ENCODE measurements at places on chromosomes 3 and 15.

- DNase-seq: no peak
These were observed 116.3 kb downstream of the TMCO5A start for GRCh38 chr15:38050529-38051448.

DNA sequence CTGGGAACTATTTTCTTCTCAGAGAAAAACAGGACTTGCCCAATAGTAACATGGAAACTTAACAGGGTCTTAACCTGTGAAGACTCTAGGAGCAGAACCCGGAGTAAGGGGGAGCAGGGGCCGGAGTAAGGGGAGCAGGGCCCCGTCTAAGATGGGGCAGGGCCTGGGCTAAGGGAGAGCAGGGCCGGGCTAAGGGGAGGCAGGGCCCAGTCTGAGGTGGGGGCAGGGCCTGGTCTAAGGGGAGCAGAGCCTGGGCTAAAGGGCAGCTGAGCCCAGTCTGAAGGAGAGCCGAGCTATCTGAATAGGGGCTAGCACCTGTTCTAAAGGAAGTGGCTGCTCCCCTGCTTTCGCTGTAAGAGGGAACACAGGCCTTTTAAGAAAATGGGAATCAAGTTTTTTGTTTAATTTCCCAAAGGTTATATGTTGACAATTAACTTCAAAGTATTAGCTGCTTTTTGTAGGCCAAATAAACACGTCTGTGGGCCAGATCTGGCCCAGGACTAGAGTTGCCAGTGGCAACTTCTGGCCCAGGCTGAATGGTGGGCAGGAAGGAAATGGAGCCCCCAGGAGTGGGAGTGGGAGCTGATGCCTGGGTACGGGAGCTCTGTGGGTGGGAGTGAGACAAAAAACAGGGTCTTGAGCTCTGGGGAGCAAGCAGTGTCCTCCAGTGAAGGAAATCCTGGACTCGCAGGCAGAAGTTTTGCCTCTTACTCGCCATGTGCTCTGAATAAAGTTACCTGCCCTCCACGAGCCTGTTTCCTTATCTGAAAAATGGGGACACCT is 32.5 kb downstream of the CSPG4 start:
- no peak for DNase-seq

DNA sequence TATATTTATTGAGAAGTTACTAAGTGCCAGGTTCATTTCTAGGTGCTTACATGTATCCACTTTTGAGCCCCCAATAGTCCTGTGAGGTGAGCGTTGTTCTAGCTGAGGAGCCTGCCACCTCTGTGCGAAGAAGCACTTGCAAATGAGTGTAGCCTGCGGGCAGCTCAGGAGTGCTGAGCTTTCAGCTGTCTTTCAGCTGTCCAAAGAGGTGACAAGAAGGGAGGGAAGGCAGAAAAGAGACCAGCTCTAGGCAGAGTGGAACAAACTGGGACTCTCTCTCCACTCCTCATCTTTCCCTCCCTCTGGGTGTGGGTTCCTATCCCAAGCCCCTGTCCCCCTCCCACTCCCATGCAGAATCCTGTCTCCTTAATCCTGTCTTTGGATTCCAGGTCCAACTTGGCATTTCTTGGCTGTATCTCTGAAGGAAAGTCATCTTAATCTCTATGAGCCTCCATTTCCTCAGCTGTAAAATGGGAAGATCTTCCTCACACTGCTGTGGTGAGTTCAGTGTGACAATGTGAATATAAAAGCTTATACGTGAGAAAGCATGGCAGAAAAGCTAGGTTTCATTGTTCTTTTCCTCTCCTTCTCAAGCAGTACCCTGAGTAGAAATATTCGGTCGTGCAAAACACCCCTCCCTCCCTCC is 6.7 kb upstream of the SRP14 start:
- no peak for DNase-seq

DNA sequence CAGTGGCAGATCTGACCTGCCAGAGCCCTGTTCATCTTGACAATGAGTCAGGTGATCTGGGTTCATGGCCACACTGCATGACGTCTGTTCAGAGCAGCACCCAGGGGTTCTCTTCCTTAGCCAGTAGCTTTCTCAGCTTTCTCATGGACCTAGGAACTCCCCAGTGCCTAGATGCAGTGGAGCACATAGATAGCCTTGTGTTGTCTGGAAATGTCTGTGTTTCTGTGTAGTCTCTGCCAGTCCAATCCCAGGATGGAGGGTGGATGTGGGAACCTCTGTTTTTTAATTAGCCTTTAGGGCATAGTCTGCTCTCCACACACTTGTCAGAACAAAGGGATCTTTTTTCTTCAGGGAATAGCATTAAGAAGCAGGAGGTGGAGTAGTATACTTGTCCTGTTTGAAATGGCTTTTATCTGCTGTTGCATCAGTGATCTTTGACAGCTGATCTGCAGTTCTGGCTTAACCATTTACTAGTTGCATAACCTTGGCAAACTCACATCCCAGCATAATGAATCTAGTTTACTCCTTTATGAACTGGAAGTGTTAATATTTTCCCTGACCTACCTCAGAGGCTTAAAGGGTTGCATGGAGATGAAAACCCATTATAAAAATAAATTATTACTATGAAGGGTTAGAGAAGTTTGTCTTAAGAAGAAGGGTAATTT is 16.1 kb upstream of the CACNA1D start:
- no peak for DNase-seq

GRCh38 chr3:14616606-14617507 is 34.7 kb upstream of the CCDC174 start:
- no peak for DNase-seq

- no peak for DNase-seq
These were observed 31.2 kb downstream of the RFTN1 start for GRCh38 chr3:16482194-16482769.

- no peak for DNase-seq
These were observed 103.1 kb upstream of the LRTM1 start for GRCh38 chr3:55030938-55031337.

GRCh38 chr3:150293401-150294001 is 114.6 kb upstream of the TSC22D2 start:
- no peak for DNase-seq

DNA sequence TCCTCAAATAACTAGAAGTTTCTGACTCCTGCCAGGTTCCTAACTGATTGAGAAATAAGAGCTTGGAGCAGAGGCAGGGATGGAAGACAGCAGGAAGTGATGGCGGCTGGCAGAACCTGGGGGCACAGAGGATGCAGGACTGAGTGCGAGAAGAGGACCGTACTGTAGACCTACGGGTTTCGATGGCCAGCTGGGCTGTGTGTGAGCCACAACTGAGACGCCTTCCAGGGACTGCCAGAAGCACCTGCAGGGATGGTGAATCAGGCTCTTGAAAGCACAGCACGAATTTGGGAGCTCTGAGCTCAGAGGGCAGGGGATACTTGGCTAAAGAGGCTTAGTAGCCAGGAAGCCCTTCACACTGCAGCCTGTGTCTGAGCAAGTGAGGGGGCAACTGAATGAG is 165.6 kb downstream of the ABHD5 start:
- no peak for DNase-seq

DNA sequence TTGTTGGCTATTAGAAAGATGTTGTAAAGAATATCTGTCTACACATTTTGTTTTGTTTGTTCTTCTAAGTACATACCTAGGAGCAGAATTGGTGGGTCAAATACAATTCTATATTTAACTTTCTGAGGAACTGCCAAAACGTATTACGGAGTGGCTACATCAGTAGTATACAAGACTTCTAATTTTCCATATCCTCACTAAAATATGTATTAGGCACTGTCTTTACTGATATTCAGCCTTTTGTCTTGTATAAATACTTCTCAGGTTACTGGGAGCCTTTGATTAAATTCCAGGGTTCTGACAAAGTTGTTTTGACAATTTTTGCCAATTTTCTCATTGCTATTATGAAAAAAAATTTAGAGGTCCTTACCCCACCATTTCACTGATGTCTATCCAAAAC is 146.7 kb downstream of the NR2E3 start:
- DNase-seq: no peak
